Psoas muscle (tissue), 8 donors: ENCODE measurements at places on chromosomes 7 and 10. TPM values are rescaled to one million over a fixed set of nuclear protein-coding genes. Genes with fewer than 3 reads are reported as not detected.

The LEP gene
- 0.69 TPM for total RNA-seq

The MDH2 gene
- 621 TPM for total RNA-seq

The DDX56 gene
- total RNA-seq = 44.0 TPM

The PNLIP gene
- total RNA-seq = not detected

The CHN2 gene
- 2.3 TPM for total RNA-seq

The ZNF425 gene
- 1.7 TPM for total RNA-seq

The EBF3 gene
- total RNA-seq = 4.5 TPM
